ENCODE measurements at places on chromosomes 5 and 9.

DNA sequence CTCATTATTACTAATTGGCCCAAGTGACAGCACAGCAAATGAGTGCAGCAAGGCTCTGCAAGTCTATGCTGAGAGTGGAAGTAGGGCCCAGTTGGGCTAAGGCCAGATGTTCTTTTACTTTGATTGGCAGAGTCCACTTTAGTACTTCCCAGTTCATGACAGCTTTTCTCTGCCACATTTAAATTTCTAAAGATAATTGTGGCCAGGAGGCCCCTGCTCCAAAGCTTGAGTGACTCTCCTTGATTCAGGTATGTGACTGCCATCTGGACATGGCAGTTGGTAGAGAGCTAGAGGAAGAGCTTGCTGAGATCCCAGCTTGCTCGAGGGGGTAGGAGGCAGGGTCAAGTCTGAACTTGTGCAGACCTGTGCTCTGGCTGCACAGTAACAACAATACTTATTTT lies 154.1 kb downstream of the CARTPT start:
- H3K36me3 ChIP-seq: peaks cover 3% of the 10 kb centered on the region
- H3K27me3 ChIP-seq: no peaks in the 10 kb centered on the region
- H3K27ac ChIP-seq: no peak overlapping the region
- no peak for DNase-seq
- H3K4me3 ChIP-seq: no peak overlapping the region

- no peaks in the 10 kb centered on the region for H3K36me3 ChIP-seq
- no peak for DNase-seq
- H3K27ac ChIP-seq: no peak overlapping the region
- no peak overlapping the region for H3K4me3 ChIP-seq
- H3K27me3 ChIP-seq: no peaks in the 10 kb centered on the region
These were observed 369.9 kb downstream of the EFNA5 start for GRCh38 chr5:107300721-107301327.

- DNase-seq: peak; percentile 69
- no peak overlapping the region for H3K4me3 ChIP-seq
- H3K27me3 ChIP-seq: no peaks in the 10 kb centered on the region
- no peaks in the 10 kb centered on the region for H3K4me1 ChIP-seq
- no peaks in the 10 kb centered on the region for H3K36me3 ChIP-seq
These were observed 984.5 kb upstream of the CDH18 start for GRCh38 chr5:20972419-20972925.

GRCh38 chr9:122228191-122228567 lies 578 bp downstream of the LHX6 start:
- H3K4me3 ChIP-seq: peak overlapping the region; percentile 62
- peaks cover 3% of the 10 kb centered on the region for H3K4me1 ChIP-seq
- DNase-seq: no peak
- H3K27me3 ChIP-seq: peaks cover 82% of the 10 kb centered on the region
- H3K27ac ChIP-seq: no peak overlapping the region
- no peaks in the 10 kb centered on the region for H3K36me3 ChIP-seq

GRCh38 chr9:12777121-12778022 lies 2.6 kb downstream of the LURAP1L start:
- H3K4me3 ChIP-seq: no peak overlapping the region
- H3K36me3 ChIP-seq: no peaks in the 10 kb centered on the region
- no peaks in the 10 kb centered on the region for H3K4me1 ChIP-seq
- no peak overlapping the region for H3K27ac ChIP-seq

DNA sequence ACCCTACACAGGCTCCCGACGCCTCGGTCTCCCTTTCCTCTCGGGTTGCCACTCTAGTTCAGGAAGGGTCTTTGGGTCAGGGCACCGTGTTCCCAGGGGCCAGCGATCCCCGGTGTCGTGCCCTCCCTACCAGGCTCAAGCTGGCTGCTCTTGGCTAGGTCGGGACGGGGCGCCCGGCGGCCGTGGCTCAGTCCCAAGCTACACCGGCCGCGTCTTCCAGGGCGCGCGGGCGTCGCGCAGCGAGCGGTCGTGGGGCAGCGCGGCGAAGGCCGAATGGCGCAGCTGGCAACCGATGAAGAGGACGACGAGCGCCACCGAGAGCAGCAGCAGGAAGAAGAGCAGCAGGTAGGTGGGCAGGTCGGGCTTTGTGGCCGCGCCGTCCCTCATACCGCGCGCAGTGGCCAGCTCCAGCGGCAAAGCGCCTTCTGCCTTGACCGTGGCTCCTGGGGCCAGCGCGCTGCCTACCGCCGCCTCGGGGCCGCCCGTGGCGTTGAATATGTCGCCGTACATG lies 892 bp downstream of the SMIM32 start:
- DNase-seq: peak; percentile 57
- H3K36me3 ChIP-seq: peaks cover 18% of the 10 kb centered on the region
- peaks cover 59% of the 10 kb centered on the region for H3K27me3 ChIP-seq
- H3K4me3 ChIP-seq: peak overlapping the region; percentile 62

- DNase-seq: peak; percentile 53
- peak overlapping the region; percentile 97 for H3K4me3 ChIP-seq
- no peaks in the 10 kb centered on the region for H3K27me3 ChIP-seq
- H3K27ac ChIP-seq: no peak overlapping the region
- peaks cover 3% of the 10 kb centered on the region for H3K4me1 ChIP-seq
- H3K36me3 ChIP-seq: peaks cover 2% of the 10 kb centered on the region
These were observed 1.0 kb upstream of the TLE1 start for GRCh38 chr9:81690251-81690851.

DNA sequence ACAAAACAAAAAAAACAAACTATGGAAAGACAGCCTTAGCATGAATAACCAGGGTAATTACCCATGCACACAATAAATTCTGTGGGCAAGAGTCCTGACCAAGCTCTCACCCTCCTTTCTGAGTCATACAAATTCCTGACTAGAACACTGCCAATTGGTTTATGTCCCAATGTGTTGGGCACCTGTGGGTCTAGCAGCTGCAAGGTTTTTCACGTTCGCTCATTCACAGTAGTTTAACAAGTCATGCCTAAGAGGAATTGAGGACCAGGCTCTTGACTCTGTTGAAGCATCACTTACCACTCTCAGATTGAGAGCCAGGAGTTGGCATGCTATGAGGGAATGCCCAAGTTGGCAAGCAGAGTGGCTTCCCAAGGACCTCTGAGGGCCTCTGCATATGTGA lies 205.5 kb upstream of the SLC24A2 start:
- no peaks in the 10 kb centered on the region for H3K36me3 ChIP-seq
- H3K4me3 ChIP-seq: no peak overlapping the region
- DNase-seq: no peak
- H3K27ac ChIP-seq: no peak overlapping the region

GRCh38 chr5:68757626-68758212 lies 336.1 kb upstream of the SLC30A5 start:
- no peak overlapping the region for H3K27ac ChIP-seq
- H3K36me3 ChIP-seq: peaks cover 13% of the 10 kb centered on the region
- H3K27me3 ChIP-seq: no peaks in the 10 kb centered on the region
- DNase-seq: no peak
- no peak overlapping the region for H3K4me3 ChIP-seq

GRCh38 chr5:127898551-127899213 lies 184.9 kb upstream of the SLC12A2 start:
- H3K27me3 ChIP-seq: no peaks in the 10 kb centered on the region
- no peaks in the 10 kb centered on the region for H3K36me3 ChIP-seq
- no peak overlapping the region for H3K27ac ChIP-seq
- no peak overlapping the region for H3K4me3 ChIP-seq
- H3K4me1 ChIP-seq: peaks cover 4% of the 10 kb centered on the region
- no peak for DNase-seq

DNA sequence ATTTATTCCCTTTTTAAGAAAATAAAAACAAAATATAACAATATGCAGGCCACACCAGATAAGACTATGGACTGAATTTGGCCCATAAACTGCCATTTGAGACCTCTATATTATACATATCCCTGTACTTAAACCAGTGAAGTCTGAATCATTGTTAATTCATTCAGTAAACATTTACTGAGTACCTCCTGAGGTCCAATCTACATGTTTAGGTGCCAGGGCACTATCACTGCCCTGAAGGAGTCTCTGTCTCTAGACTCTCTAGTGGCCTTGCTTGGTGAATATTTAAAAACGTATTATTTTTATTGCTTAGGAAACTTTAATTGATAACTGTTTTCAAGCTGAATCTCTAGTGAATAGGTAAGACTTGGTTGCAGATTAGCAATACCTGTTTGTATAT lies 74.7 kb upstream of the ELL2 start:
- no peaks in the 10 kb centered on the region for H3K36me3 ChIP-seq
- H3K27ac ChIP-seq: no peak overlapping the region
- no peaks in the 10 kb centered on the region for H3K4me1 ChIP-seq
- no peak for DNase-seq
- no peaks in the 10 kb centered on the region for H3K27me3 ChIP-seq
- no peak overlapping the region for H3K4me3 ChIP-seq

- DNase-seq: no peak
- H3K27ac ChIP-seq: no peak overlapping the region
- H3K36me3 ChIP-seq: no peaks in the 10 kb centered on the region
- H3K4me3 ChIP-seq: no peak overlapping the region
- H3K4me1 ChIP-seq: no peaks in the 10 kb centered on the region
- H3K27me3 ChIP-seq: no peaks in the 10 kb centered on the region
These were observed 89.1 kb upstream of the PPP2R2B start for GRCh38 chr5:146967646-146968045.

- no peak overlapping the region for H3K27ac ChIP-seq
- peaks cover 4% of the 10 kb centered on the region for H3K4me1 ChIP-seq
- H3K36me3 ChIP-seq: no peaks in the 10 kb centered on the region
- no peaks in the 10 kb centered on the region for H3K27me3 ChIP-seq
These were observed 78.9 kb downstream of the TRPM3 start for GRCh38 chr9:71042448-71042990.

DNA sequence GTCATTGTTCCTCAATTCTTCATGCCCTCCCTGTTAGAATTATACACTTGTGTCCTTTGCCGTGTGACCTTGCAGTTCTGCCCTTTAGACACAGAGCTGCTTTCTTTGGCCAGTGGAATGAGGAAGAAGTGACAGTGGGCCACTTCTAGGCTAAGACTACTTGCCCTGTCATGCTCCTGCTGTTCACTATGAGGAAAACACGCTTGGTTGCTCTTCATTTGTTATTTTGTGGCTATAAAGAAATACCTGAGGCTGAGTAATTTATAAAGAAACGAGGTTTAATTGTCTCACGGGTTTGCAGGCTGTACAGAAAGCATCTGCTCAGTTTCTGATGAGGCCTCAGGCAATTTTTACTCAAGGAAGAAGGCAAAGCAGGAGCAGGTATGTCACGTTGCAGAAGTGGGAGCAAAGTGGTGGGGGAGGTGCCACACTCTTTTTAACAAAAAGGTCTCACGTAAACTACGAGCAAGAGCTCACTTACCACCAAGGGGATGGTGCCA lies 279.1 kb upstream of the DMAC1 start:
- H3K4me3 ChIP-seq: no peak overlapping the region
- DNase-seq: no peak
- no peaks in the 10 kb centered on the region for H3K27me3 ChIP-seq
- no peaks in the 10 kb centered on the region for H3K4me1 ChIP-seq
- no peaks in the 10 kb centered on the region for H3K36me3 ChIP-seq

- H3K36me3 ChIP-seq: peaks cover 32% of the 10 kb centered on the region
- H3K27me3 ChIP-seq: no peaks in the 10 kb centered on the region
- no peaks in the 10 kb centered on the region for H3K4me1 ChIP-seq
- no peak overlapping the region for H3K4me3 ChIP-seq
- no peak for DNase-seq
- no peak overlapping the region for H3K27ac ChIP-seq
These were observed 22.8 kb downstream of the EXOC3 start for GRCh38 chr5:465591-466403.

GRCh38 chr9:10633785-10634184 lies 21.0 kb upstream of the PTPRD start:
- H3K36me3 ChIP-seq: no peaks in the 10 kb centered on the region
- DNase-seq: no peak
- no peaks in the 10 kb centered on the region for H3K4me1 ChIP-seq
- no peaks in the 10 kb centered on the region for H3K27me3 ChIP-seq

DNA sequence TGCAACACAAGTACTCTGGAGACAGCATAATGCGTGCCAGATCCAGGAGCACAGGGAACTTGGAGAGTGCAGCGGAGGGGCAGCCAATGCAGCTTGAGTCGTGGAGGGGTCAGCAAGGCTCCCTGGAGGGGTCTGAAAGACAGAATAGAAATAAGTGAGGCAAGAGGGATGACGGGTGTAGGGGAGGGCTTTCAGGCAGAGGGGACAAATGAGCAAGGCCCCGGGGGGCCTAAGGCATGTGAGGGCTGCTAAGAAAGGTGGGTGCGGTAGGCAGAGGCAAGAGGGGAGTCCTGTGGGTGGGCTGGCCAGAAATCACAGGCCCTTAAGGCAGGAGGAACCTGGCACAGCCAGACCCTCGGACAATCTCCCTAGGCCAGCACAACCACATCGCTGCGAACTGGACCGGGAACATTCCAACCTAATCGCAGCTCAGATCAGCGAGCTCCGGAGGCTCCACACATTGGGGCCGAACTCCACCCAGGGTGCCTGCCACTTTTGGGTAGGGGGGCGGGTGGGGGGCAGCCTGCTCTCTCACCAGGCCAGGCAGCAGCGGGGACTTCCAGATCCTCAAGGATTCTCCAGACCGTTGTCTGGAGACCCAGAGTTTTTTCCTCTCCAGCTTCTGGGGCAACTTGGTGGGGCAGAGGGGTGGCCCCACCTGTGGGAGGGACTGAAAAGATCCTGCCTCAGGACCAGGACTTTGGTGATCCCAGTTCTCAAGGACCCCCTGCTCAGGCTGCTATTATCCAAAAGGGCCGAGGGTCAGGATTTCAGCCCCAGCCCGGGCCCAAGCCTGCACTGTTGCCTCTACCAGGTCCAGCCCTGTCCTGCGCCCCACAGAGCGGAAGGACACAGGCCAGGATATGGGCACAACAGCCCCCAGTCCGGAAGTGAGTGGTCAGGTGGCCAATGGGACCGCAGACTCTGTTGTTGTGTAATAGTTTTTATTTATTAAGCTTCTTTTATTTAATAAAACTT lies 22.7 kb upstream of the CYSTM1 start:
- H3K4me3 ChIP-seq: no peak overlapping the region
- H3K36me3 ChIP-seq: no peaks in the 10 kb centered on the region
- H3K27me3 ChIP-seq: peaks cover 7% of the 10 kb centered on the region
- H3K27ac ChIP-seq: no peak overlapping the region

DNA sequence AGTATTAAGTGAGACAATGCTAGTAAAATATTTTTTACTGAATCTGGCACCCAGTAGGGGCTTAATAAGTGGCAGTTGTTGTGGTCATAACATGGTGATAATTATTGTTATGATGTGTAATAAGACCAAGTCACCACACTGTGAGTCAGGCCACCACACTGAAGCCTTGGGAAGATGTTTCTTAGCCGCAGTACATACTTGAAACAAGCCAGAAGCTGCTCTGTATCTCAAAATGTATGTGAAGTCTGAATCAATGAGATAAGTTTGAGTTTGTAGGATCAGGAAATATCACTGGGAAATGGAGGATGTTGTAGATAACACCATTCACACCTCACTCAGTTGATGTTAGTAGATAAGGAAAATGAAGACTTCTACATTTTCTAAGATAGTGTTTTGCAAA lies 51.3 kb upstream of the PTPN3 start:
- H3K4me1 ChIP-seq: no peaks in the 10 kb centered on the region
- no peak overlapping the region for H3K4me3 ChIP-seq
- H3K27ac ChIP-seq: no peak overlapping the region
- peaks cover 2% of the 10 kb centered on the region for H3K36me3 ChIP-seq

Measured in H9 (cell line).